ENCODE measurements at places on chromosomes 5 and 9.

- DNase-seq, result no peak
Measured at GRCh38 chr9:129077236-129077635, 3.7 kb upstream of the DOLPP1 start.

- DNase-seq, result no peak
Measured at GRCh38 chr5:135454946-135455345, 2.8 kb upstream of the TIFAB start.

- no peak for DNase-seq
Measured at GRCh38 chr9:114947058-114947457, 16.7 kb upstream of the TNFSF8 start.

DNA sequence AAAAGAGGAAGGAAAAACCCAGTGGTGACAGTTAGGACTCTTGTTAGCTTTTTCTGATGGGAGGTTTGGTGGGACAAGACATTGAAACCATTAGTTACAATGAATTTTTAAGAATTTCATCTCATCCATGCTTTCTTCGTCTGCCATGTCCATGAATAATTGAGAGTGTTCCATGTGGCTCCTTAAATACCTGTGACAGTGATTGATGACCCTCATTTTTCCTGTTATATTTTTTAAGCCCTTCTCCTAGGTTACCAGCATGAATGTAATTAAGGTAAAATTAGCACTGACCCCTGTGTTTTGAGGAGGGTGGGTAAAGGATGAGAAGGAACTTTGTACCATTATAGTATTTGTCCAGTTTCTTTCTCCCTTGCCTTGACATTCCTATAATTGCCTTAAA is 23.5 kb upstream of the PHF2 start:
- DNase-seq, result no peak

GRCh38 chr5:116763987-116764866 is 189.6 kb upstream of the SEMA6A start:
- no peak for DNase-seq

DNA sequence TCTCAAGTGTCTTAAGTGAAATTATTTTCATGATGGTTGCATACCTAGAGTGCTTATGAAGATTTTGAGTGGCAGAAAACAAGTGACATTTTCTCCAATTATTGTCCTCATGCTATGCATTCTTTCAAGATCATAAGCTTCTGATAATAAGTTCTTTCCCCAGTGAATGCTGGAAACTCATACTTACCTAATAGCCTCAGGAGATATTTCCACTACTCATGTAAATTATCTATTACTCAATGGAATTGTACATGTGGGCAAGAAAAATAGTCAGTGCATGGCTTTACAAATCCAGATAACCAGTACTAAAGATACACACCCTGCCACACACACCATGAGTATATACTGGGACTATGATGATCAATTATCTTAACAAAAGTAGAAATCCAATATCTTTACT is 1219.4 kb upstream of the C9orf72 start:
- DNase-seq, result no peak

DNA sequence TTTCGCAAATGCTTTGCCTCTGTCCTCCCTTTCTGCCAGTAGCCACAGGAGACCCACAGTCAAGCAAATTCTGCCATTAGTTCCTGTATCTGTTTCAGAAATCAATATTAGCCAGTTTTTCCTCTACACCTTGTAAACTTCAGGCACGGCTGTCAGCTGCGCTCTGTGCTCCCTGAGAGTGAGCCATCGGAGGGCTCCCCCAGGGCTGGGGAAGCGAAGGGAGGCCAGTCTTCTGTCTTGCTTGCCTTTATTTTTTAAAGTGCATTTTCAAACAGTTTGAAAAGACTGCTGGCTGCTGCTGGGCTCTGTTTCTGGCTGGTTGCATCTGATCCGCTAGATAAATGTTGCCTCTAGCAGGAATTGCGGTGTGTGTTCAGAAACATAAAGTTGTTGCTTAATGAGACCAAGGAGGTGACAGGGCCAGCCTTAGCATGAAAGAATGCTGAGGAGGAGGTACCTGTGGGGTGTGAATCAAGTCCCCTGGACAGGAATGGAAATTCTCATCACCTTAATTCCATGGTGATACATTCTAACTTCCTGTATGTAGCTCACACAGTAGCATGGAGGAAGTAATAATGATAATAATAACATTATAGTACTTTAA is 421.7 kb upstream of the KIF2A start:
- no peak for DNase-seq

GRCh38 chr9:129751841-129752801 is 721 bp downstream of the PTGES start:
- no peak for DNase-seq

DNA sequence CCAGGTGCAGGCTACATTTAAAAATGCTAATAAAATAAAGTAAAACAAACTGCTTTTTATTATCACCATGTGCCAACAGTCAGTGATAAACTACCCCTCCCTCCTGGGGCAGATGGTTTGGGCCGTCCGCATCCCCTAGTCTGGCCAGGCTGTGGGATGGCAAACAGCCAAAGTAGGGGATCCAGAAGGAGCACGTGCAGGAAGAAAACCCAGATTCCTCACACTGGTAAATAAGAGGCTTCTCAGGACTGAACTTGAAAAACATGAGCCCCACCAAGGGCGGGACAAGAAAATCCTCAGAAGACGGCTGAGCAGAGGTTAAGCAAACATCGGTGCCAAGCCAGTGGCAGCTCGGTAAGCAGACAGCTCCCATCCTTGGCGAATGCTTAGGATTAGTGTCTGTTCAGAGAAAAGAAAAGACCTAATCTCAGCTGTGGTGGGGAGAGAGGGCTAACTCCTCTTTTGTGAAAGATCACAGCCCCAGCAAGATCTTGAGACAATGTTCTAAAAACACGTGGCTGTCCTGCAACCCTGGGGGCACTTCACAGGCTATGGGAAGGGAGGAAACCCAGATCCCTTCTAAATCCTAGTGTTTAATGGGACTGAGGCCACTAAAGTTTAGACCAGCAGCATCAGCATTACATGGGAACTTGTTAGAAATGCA is 46.5 kb upstream of the GDNF start:
- DNase-seq, result no peak

DNA sequence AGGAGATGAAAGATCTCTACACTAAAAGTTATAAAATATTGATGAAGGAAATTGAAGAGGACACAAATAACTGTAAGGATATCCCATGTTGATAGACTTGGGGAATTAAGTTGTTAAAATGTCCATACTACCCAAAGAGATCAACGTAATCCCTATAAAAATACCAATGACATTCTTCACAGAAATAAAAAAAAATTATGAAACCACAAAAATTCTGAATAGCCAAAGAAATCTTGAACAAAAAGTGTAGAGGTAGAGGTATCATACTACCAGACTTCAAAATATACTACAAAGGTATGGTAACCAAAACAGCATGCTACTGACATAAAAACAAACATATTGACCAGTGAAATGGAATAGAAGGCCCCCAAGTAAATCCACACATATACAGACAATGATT is 71.5 kb upstream of the ELL2 start:
- DNase-seq, result no peak

GRCh38 chr5:1383886-1384401 is 39.0 kb upstream of the CLPTM1L start:
- no peak for DNase-seq

DNA sequence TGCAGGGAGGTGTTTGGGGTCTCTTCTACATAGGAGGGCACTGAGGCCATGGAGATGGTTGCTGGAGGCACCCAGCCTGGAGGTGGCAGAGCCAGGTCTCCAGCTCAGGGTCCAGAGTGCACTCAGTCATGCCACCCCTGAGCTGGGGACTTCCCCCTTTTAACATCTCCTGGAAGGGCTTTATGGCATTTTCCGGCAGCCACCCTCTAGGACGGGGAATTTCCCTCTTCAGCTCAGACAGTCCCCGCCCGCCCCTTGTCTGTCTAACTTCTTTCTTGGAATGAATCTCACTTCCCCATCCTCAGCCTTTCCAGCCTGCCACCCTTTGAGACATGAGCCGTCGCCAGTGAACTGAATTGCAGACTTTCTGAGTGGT is 49.9 kb downstream of the COL15A1 start:
- peak; percentile 12 for DNase-seq

DNA sequence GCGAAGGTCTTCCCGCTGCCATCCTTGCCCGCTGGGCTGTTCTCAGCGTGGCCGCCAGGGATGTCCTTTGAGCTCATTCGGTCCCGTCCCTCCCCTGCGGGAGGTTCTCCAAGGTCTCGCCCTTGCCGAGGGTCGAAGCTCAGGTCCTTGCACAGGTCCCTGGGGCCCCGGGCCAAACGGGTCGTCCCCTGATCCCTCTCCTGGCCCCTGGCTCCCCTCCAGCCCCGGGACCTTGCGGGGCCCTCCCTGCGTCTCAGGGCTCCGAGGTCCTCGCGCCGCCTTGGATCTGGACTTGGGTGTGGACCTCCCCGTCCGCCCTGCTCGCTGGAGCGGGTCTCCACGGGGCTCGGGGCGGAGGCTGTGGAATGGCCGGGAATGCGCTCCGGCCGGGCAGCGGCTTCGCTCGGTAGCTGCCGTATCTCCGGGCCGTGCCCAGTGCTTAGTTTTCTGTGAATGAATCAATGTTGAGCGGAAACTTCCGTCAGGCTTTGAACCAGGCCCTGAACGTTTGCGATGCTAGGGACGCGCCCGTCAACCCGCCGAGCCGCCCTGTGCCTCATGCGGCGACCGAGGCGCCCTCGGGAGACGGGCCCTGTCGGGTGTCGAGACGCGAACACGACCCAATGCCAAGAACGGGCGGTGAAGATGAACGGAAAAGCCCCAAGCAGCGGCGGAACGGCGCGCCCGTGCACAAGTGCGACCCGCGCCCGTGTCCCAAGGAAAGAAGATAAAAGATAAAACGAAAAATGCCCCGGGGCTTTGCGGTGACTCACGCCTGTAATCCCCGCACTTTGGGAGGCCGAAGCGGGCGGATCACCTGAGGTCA is 780 bp downstream of the RNU6ATAC start:
- no peak for DNase-seq

- DNase-seq, result no peak
Measured at GRCh38 chr9:135563858-135564257, 2.3 kb downstream of the PAEP start.

DNA sequence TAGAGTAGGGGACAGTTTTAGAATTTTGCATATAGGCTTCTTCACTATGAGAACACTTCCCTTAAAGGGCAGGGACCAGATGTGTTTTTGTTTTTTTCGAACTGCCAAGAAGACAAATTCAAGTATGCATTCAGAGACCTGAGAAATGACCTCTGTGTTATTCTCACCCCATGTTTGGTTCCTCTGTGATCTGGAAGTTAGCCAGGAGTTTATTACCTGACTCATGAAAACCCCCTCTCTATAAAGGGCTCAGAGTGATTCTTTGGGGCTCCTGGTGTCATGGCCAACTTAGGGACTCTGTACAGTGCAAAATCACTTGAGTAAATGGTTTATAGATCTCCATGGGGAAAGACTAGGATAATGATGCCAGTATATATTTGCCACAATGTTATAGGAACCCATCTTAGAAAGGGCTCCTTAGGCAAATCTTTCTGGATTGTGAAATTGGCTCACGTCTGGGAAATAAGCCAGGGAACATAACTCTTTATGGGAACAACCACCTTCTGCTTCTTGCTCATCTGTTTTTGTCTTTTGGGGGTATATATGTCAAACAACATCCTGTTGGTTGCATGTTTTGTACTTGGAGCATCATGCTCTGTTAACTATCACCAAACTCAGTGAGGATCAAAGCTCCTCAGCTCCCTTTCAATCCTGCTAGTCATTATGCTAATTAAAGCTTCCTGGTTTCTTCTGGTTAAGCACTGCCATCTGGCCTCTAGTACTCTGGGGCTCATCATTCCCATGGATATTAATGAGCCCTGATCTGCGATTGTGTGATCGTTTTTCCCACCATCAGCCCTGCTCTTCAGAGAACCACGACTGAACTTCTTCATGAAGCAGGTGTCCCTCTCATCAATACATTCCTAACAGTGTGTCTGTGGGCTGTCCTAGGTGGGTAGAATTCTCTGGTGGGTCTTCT is 173.4 kb upstream of the CDH12 start:
- no peak for DNase-seq

DNA sequence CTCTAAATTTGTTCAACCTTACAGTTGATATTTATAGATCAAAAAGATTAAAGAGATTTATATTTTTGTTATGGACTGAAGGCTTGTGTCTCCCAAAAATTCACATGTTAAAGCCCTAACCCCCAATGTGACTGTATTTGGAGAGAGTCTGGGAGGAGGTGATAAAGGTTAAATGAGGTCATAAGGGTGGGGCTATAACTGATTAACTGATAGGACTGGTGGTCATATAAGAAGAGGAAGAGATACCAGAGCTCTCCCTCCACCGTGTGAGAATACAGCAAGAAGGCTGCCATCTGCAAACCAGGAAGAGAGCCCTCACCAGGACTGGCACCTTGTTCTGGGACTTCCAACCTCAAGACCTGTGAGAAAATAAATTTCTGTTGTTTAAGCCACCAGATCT is 264.3 kb downstream of the ENC1 start:
- DNase-seq, result no peak

DNA sequence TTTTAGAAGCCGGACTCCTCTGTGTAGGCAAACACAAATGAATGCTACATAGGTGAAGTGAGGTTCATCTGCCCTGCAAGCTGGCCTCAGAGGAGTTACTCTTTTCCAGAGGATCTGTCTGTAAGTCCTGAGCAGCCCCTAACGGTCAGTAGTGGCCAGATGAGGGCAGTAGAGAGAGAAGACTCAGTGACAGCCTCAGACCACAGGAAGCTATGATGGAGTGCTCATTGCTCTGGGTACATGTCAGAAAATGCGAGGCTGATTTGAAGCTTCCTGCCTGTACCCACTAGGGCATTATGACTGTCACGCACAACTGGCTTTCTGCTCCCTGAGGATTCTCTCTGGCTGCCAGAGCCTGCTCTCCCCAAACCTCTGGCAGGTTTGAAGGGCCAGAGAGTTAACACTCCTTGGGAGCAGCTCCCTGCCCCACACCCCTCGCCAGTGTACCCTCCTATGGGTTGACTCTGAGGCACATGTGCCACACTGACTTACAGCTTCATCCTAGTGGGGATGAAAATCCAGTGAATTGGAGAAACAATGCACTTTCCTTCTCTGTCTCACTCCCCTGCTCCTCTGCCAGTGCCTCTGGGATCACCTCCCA is 141.5 kb downstream of the GABRG2 start:
- DNase-seq, result peak; percentile 38

GRCh38 chr5:83927140-83927733 is 206.6 kb upstream of the HAPLN1 start:
- DNase-seq, result peak; percentile 84

GRCh38 chr9:119257592-119257991 is 111.6 kb downstream of the BRINP1 start:
- DNase-seq, result no peak

- DNase-seq, result no peak
Measured at GRCh38 chr5:154466671-154467070, 11.4 kb downstream of the HAND1 start.

All from midbrain (tissue), 1 donor.